ENCODE measurements at places on chromosomes 16 and 17.
A peak's percentile ranks its signal among the peaks of the same experiment; 100 is the strongest.

DNA sequence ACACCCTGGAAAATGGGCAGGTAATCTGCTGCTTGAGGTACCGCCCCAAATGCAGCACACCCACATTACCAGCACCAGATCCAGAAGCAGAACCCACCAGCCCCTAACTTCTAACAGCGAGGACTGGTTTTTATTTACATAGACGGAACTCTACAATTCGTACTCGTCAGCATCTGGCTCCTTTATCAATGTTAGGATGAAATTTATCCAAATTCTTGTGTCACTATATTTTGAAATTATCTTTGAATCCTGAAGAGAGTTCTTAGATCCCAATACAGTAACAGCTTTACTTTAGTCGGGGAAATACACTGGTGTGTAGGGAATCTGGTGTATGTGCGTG lies 332 bp upstream of the ALG1 start:
- DNase-seq: no peak

GRCh38 chr16:54817432-54817831 lies 113.2 kb upstream of the IRX5 start:
- DNase-seq: no peak

GRCh38 chr17:42422958-42423712 lies at the start of gene CAVIN1:
TSS of gene CAVIN1 (minus strand) at chr17:42423256. CDS start at chr17:42423097, 159 bp downstream.
- peak; percentile 44 for DNase-seq

GRCh38 chr16:31385680-31386079 lies 7.5 kb upstream of the ITGAD start:
- DNase-seq: no peak

DNA sequence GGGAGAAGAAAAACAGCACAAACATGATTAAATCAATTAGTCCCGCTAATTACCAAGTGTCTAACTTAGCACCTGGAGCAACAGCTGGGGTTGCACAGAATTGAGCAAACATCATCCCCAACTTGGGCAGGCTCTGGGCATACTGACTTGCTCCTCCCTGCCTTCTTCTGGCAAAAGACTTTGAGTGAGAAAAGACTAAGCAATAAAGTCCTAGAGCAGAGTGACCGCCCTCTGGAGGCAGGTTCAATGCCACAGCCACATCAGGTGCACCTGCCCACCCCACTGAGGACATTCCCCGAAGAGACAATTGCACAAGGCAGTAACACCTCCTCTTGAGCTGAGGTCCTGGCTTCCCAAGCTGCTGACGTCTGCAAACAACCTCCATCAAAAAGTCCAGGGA lies 358.3 kb downstream of the SOX9 start:
- DNase-seq: no peak

DNA sequence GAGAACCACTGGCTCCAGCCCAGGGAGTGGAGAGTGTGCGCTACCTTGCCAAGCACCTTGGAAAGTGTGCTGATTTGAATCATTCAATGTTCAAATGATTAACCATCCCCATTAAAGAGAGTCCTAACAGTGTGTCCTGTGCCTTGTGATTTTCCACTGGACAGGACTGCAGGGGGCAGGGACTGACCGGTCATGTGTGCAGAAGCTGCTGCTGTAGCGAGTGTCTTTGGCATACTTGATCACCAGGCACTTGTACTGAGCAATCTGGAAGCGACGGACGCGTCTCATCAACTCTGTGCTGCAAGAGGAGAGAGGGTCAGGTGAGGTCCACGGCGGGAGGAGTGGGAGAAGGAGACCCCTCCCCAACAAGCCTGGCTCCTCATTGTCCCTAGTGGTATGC lies 2.0 kb downstream of the TK1 start:
- no peak for DNase-seq

GRCh38 chr17:47852113-47852949 lies 1.4 kb upstream of the SP6 start:
- no peak for DNase-seq

DNA sequence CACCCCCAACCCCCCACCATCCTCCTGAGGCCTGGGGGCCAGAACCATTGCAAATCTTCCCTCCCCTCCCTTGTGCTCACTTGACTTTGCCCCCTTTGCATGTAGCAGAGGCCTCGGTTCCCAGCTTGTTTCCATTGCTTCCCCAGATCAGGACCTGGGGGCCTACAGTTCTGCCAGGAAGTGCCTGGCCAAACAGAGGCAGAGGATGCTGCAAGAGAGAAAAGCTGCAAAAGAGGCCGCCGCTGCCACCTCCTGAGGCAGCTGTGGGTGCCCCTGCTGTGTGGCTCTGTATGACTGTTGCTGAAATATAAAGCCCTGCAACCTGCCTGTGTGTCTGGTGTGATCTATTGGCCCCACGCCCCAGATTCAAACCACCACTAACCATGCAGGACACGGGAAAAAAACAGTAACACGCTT lies 2.3 kb downstream of the NDUFB10 start:
- DNase-seq: no peak

DNA sequence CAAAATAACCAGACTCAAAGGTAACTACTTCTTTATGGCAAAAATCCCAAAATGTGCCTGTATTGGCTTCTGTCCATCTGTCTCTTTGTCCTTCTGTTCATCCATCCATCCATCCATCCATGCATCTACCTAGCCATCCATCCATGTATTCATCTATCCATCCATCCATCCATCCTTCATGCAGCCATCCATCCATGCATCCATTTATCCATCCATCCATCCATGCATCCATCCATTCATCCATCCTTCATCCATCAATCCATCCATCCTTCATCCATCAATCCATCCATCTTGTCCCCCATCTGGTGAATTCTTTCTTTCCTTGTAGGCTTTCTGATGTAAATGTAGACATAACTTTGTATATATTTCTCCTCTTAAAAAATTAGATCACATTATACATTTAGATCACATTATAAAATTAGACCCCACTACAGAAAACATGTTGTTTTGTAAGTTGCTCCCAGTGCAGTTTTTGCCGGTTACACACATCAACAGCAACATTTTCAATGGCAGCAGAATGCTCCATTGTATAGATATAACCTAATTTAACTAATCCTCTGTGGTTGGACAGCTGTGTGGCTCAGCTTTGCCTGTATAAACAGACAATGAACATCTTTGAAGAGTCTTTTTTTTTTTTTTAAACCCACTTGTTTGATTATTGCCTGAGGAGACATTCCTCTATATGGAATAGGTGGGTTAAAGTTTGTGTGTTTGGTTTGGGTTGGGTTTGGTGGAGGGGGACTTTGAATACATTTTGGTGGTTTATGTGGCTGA lies 72.0 kb downstream of the MSI2 start:
- no peak for DNase-seq

DNA sequence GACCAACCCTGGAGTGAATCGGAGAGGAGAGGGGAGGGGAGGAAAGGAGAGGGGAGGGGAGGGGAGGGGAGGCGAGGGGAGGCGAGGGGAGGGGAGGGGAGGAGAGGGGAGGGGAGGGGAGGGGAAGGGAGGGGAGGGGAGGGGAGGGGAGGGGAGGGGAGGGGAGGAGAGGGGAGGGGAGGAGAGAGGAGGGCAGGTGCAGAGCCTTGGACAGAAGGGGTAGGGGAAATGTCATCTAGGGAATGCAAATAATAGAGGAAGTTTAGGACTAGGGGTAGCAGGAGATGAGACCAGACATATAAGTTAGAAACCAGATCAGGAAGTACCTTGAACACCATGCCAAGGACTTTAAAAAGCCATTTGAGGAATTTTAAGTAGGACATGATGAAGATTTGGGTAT lies 119.8 kb downstream of the RBFOX3 start:
- DNase-seq: no peak

DNA sequence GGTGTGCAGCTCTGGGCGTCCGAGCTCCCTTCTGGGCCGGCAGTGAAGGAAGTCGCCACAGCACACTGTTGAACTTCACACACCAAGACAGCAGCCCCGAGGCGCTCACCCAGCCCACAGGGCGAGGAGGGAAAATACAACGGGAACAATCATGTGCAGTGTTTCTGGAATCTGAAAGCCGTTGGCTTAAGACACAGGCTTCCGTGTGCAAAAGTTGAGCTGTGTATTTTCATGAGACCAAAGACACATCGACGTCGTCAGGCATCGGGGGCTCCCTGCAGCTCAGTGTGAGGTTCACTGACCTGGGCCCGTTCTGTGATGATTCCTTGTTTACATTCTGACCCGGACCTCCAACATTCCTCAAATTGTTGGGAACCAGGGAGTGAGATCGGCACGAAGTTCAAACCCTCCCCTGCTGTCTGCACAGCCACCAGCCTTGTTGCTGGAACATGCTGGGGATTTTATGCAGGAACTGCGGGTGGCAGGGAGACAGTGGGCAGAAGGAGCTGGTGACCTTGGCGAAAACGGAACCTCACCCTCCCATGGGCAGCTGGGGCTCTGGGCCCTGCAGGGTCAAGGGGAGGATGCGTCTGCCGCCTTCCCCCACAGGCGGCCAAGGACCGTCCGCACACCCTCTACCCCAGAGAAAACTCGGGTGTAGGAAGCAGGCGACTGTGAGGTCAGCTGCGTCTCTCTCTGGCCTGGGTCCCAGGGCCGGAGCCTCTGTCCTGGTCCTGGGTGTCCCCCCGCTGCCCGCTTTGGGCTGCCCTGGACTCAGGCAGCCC lies 72.2 kb downstream of the METRNL start:
- no peak for DNase-seq

DNA sequence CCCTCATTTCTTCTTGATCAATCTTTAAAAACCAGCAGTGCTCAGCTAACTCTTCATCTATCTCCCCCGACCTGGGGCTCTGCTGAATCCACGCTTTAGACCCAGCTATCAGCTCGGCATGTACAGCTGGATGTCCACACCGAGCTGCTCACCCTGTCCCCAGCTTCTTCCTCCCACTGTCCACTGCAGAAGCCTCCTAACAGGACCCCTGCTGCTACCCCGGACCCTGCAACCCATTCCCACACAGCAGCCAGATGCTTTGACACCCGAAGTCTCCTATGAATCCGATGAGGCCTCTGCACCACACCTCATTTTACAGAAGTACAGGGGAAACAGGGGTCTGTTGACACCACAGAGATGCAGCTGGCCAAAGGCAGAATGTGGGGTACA lies 13.8 kb downstream of the GCGR start:
- no peak for DNase-seq

DNA sequence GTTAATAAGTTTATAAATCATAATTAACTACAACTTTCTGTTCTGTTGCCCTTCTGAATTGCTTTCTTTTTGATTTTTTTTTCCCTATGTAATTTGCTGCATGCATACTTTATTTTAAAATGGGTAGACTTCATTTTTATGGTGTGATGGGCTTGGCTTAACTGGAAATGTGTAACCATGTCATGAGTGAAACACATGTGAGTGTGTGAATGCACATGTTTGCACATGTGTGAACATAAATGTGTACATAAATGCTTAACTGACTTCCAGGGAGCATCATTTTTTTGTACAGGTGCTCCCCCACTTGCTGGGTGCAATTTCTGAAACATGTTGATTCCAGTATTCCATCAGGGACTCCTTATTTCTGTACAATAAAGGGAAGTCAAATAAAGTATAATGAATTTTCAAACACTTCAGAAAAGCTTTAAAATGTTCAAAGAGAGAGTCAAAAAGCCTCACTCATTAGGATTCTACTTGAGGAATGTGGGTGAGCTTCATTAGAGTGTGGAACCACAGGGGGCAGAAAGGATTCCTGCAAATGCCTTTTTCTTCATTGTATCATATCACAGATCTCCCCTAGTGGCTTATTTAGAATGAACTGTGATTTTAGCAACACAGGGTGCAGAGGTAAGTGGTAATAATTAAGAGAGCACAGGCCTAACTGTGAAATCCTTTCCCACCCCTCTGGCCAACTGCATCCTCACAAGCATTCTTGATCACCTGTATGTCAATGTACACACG lies 31.7 kb upstream of the CDH11 start:
- no peak for DNase-seq

DNA sequence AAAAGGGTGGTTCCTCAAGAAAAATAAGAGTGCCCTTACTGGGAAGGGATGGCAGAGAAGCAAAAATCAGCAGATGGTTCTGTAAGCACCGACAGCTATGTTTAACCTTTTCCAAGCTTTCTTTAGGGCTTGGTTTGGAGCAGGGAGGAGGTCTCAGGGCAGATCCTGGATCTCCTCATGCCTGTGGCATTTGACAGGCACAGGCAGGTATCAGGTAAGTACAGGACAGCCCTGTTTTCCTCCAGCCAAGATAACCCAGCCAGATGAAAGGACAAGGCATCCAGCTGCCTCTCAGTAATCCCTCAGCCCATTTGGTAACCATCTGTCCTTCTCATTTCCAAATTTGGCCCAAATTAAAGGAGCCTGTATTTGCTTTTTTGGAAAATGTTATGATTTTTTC lies 141.5 kb downstream of the TOX3 start:
- DNase-seq: no peak

DNA sequence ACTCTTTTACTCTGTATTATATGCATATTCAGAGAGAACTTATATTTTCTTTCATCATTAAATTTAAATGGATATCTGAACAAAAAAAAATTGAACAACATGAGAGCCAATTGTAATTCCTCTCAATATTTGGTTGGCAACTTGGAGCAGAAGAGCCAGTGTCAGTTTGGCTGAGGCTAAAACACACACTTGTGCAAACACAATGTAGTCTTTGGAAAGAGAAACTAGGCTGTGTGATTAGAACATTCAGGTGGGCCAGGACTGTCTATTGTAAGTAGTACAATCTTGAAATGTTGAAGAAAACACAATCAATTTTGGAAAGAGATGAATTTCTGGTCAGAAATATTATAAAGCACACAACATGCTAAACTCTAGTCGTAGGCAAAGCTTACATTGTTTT lies 17.0 kb downstream of the DCAF7 start:
- no peak for DNase-seq

GRCh38 chr16:25626172-25626571 lies 65.6 kb upstream of the HS3ST4 start:
- DNase-seq: no peak

DNA sequence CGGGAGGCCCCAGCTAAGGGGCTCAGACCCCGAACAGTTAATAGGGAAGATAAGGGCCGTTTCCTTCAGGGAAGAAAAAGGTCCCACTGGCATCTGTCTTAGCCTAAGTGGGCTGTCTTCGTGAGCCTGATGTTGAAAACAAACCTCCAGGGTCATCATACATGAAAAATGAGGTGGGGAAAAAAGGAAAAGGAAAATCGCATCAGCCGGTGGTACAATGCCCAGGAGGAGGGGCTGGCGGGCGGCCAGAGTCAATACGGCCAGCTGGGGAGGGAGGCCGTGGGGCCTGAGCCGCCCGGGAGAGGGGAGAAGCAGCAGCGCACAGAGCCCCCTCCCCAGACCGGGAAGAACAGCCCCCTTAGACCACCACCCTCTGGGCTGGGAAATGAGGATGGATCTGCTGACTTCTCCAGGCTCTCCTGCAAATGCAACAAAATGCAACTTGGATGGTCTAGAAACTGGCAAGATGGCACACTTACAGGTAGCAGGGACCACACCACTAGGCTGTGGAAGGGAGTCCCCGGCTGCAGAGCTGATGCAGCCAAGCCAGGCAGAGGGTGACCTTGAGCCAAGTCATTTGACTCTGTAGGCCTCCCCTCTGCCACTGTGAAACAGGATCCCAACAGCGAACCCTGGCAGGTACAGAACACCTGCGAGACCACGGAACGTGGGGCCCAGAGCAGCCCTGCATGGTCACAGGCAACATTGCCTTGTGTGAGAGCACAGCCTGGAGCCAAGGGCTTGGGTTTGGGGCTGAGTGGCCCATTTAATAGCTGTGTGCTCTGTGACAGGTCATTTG lies 448.5 kb downstream of the SOX9 start:
- no peak for DNase-seq

All from DMS79 (cell line).